Hematopoietic multipotent progenitor cell treated with erythropoietin and hydrocortisone succinate and interleukin-3 and kit ligand, for 6 days (in vitro differentiated cells): ENCODE measurements at places on chromosomes 4 and X.

GRCh38 chrX:20531667-20532066, 265.0 kb upstream of the RPS6KA3 start:
- DNase-seq: no peak

DNA sequence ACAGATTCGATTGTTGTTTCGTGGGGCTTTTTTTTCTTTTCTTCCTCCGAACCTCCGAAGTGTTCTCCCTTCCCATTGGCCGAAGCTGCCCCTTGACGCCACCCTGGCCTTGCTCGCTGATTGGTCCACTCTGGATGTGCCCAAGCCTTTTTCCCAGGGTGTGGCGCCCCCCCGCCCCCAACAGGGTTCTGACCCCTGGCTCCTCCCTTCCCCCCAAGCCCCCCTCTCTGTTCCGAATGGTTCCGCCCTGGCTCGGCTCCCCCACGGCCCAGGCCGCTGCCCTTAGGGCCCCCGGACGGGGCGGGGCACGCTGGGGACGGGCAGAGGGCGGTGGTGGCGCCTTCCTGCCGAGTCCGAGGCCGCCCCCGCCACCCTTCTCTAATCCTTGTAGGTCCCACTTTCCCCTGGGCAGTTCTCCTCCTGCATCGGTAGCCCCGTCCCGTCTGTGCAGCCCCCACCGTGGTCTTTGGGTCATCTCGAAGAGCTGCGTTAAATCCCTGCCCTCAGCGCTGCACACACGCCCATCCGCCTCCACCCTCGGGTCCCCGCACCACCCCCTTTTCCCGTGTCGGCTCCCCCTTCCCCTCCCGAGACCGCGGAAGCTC, 25.5 kb downstream of the UTP14A start:
- peak; percentile 91 for DNase-seq

DNA sequence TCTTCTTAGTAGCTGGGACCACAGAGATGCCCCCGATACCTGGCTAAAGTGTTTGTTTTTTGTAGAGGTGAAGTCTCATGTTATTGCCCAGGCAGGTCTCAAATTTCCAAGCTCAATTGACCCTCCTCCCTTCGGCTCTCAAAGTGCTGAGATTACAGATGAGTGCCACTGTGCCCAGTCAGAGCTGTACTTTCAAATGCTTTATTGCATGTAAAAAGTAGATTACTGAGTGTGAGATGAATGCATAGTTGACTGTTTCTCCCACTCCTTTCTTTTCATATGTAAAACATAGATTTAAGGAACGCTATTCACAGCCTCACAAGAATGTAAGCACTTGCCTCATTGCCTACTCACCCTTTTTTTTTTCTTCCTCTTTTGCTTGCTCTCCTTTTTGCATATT, 984.4 kb upstream of the PABPC4L start:
- DNase-seq: no peak

GRCh38 chrX:130024127-130024526, 41.7 kb downstream of the BCORL1 start:
- peak; percentile 92 for DNase-seq

DNA sequence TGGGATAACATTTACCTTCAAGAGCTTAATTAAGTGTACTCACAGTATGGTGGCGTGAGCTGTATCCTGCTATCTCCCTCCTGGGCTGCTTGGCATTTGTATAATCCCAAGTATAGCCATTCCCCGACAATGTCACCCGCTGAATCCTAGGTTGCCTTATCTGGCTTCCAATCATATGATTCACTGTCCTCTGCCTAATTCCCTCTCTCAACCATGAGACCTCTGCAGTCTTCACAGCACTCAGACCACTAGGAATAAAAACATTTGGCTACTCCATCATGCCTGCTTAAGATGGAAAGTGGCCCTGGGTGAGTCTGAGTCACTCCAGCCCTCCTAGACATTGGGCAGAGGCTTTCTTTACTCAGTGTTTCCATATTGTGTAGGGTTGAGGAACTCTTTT, 28.9 kb upstream of the WDFY3 start:
- DNase-seq: no peak

GRCh38 chr4:147289181-147289580, 191.7 kb upstream of the EDNRA start:
- no peak for DNase-seq

GRCh38 chr4:150625033-150625432, 43.1 kb downstream of the MAB21L2 start:
- peak; percentile 31 for DNase-seq

DNA sequence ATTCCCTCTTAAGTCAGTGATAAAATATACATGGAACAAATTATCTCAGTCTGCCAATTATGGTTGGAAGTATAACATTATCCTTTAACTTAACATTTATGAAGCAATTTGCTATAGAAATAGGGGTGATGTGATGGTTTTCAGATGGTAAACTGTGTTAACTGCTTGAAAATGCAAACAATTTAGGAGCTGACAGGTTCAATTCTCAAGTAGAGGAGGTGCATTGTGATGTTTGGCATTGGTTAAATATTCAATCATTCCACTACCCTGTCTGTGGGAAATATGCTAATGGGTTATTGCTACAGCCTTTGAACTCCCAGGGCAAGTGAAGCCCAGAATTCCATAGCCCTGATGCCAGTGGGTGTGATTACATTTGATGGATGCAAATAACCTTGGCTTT, 243.4 kb upstream of the GK2 start:
- DNase-seq: no peak

DNA sequence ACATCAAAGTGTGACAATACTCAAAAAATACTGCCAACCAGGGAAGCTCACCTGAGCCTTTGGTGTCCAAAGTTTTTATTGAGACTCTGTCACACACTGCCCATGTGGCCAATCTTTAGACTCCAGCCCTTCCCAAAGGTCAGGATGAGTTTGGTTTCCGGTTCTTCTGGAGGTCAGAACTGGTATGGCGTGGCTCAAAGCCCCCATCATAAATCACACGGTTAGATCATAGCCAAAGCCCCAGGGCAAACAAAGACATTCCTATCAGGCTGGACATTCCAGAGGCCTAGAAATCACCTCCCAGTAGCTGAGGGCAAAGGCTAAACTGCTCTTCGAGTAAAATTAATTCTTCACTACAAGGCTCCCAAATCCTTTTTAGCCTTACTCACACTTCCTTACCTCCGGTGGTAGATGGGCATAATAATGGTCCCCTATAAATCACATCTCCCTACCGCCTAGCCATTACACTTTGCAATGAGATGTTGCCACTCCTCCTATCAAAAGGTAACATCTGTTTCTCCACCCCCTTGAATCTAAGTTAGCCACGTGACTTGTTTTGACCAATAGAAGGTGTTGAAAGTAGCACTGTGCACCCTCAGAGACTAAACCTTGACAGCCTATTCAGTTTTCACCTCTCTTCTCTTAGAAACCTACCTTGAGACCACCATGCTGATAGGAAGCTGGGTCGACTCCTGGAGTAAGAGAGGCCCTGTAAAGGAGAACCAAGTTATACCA, 137.8 kb upstream of the DUSP21 start:
- no peak for DNase-seq

- DNase-seq: no peak
Measured at GRCh38 chr4:98577956-98578355, 80.5 kb downstream of the TSPAN5 start.

GRCh38 chr4:130210864-130211263, 1114.9 kb downstream of the C4orf33 start:
- DNase-seq: no peak

DNA sequence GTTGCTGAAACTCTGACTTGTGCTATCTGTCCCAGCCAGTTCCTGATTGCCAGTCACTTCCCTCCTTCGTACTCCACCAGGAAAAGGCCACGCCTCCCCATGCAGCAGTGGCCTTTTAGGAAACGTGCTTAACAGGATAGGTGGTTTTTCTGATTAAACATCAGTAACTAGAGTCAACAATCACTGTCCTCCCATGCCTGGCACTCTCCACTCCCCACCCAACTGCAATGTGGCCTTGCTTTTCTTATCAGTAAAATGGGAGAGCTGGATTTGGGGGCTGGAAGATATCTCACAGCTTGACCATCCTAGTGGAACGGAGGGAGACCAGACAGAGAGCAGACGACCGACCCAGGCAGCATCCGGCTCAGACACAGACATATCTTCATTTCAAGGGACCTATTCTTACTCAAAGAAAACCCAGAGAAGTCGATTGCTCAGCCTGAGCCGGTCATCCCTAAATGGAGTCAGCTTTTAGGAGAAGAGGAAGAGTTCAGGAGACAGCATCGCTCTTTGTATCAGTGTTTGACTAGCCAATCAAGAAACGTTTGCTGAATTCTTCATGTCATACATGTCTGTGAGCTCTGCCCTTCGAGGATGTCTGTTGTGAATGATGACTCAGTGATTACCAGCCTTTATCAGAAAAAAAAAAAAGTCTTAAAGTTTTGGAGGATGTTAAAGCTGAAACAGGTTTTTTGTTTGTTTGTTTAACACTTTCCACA, 12.7 kb upstream of the UBA6 start:
- peak; percentile 52 for DNase-seq
